OCI-LY7 (cell line): ENCODE measurements at places on chromosomes 2 and 18.

GRCh38 chr2:73283545-73284295 lies 558 bp downstream of the FBXO41 start:
- peak; percentile 50 for DNase-seq

- DNase-seq = no peak
These were observed 69.9 kb downstream of the MEMO1 start for GRCh38 chr2:31940920-31941319.

- DNase-seq = no peak
These were observed 24.3 kb upstream of the CETN1 start for GRCh38 chr18:555705-556457.

GRCh38 chr2:61411109-61411508 lies 59.8 kb downstream of the USP34 start:
- no peak for DNase-seq

GRCh38 chr18:37160038-37160820 lies 331.3 kb downstream of the KIAA1328 start:
- no peak for DNase-seq

GRCh38 chr2:47050021-47050760 lies 104.9 kb downstream of the STPG4 start:
- no peak for DNase-seq

- no peak for DNase-seq
These were observed 15.2 kb downstream of the INPP5D start for GRCh38 chr2:233075141-233075965.
